ENCODE measurements at places on chromosomes 16 and 17. TPM values are rescaled to one million over a fixed set of nuclear protein-coding genes. Genes with fewer than 3 reads are reported as not detected.

DNA sequence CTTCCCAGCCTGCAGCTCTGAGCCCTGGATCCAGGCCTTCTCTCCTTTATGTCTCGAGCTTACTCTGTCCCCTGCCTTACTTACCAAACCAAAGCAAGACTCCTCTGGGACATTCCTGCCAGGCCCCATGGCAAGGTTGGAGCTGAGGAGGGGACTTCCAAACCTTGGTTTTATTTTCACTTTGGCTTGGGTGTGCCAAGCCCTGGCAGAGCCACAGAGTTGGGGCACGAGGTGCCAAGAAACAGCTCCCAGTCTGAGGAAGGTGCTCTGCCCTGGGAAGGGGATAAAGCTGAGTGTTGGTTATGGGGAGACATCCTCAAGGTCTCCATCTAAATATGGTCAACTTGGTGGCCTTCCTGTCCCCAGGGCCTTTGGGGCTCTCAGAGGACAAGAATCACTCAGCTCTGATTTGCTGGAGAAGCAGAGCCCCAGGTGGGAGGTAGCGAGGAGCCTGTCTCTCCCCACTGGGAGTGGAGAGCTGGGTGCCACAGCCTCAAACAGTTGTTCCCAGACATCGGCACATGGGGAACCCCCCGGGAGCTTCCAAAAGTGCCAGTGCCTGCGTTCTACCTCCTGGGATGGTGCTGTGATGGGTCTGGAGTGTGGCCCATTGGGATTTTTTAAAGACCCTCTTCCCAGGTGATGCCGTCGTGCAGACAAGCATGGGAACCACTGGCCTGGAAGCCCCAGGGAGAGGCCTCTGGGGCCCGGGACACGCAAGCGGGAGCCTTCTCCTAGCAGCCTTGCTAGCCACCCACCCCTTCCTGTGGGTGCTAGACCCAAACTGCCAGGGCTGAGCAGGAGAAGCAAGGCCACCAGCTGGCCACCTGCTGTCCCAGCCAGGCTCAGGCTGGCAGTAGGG lies 10.3 kb downstream of the NLRC5 start:
- DNase-seq = peak; percentile 70

DNA sequence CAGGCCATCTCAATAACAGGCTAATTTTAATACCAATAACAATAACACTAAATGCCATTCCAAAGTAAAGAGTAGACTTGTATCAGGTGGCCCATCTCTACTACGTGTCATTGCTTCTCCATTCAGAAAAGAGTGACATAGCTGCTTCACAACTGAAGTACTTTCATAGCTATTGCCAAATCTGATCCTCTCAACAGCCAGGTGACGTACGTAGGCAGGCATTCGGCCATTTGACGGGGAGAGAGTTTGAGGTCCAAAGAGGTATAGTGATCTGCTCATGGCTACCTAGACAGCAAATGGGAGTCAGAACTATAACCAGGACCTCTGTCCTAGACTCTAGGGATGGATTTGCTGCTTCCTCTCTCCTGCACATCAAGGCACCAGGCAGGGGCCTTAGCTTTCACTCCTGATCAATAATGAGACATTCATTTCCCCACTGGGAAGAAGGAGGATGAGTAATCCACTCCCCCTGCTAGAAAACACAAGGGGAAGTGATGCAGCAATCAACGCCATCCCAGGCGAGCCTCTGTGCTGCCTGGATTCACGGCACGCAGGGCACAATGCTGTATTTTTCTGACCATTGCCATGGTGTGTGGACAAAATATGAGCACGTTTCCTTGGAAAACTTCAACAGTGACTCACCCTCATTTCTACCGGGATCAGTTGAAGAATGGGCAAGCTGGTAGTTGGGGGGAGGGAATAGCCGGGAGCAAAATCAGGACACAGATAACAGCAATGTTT lies 80.9 kb downstream of the SPACA3 start:
- DNase-seq = no peak

- no peak for DNase-seq
Measured at GRCh38 chr17:15513058-15513791, 45.8 kb upstream of the CDRT4 start.

- peak; percentile 24 for DNase-seq
Measured at GRCh38 chr16:71384073-71384724, 25.7 kb downstream of the CALB2 start.

GRCh38 chr16:46973996-46974324 lies 486 bp upstream of the DNAJA2 start:
- DNase-seq = no peak

GRCh38 chr16:4415538-4416199 lies 727 bp downstream of the CORO7 start:
- DNase-seq = peak; percentile 88

DNA sequence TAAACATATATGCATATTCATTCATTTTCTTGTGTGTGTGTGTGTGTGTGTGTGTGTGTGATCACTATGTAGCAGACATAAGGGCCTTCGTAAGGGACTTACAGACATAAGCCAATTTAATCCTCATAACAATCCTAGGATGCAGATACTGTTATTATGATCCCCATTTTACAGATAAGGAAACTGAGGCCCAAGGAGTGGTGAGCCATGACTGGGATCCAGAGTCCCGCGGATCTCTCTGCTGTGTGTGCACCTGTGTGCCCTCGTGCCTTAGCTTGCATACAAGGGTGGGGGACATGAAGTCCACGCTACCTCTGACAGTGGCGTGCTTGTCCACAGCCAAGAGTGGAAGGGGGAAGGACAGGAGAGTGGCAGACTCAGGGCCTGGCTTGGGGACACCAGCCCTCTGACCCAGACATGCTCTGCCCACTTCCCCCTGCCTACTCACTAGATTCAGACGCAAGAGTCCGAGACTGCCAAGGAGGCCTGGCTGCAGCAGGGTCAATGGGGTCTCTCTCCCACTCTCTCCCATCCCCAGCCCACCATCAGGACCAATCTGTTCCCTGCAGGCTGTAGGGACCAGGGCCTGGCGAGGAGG lies 9.8 kb upstream of the SMTNL2 start:
- DNase-seq = peak; percentile 36

- DNase-seq = no peak
Measured at GRCh38 chr17:75512926-75513640, 2.3 kb downstream of the CASKIN2 start.

DNA sequence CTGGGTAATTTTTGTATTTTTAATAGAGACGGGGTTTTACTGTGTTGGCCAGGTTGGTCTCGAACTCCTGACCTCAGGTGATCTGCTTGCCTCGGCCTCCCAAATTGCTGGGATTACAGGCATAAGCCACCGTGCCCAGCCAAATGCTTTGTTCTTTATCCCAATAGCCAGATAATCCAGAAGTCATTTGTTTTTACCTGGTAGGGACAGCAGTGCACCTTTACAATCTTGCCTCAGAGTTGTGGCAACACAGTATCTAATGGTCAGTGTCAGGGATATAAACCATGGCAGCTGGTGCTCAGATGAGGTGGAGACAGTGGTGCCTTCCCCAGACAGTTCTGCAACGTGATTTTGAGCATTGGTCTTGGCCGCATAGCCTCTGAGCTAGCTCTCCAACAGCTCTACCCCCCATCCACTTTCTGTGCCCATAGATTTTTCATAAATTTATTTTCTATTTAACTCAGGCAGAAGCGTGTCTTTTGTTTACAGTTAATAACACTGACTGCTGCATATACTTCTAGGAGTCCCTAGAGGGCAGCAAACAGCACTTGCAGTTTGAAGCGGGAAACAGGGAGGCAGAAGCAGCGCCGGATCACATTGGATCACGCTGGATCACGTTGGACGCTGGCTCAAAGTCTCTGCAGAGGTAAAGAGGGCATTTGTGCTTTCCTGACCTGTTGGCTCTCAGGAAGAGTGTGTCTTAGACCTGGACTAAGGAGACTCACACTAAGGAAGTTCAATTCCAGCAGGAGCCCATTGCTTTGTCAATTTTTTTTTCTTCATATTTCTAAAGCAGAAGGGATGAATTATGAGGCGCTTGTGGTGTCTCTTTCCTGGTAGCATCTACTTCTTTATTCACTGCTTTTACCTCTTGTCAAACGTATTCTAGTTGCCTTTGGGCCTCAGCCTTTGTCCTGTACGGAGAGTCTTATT lies 5.1 kb upstream of the GGT6 start:
- DNase-seq = peak; percentile 85

DNA sequence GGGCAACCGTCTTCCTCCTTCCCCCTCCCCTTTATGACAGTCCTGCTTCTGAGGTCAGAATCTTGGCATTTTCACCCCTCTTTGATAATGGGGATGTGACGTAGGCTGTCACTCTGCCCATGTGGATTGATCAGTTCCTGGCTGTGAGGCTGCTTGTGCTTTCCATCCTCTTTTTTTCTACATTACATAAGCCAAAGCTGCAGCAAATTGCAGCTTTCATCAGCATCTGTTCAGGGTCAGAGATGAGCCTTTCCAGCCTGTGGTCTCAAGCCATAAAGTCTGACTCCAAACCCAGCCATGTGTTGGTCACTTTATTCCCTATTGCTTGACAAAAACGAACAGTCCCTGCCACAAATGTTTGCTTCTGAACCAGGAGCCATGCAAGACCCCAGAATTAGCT lies 535.1 kb downstream of the CDH11 start:
- no peak for DNase-seq

- DNase-seq = peak; percentile 89
Measured at GRCh38 chr16:57115514-57116182, 23.3 kb downstream of the CPNE2 start.

- DNase-seq = no peak
Measured at GRCh38 chr17:77450742-77451244, 310.0 kb downstream of the SEC14L1 start.

DNA sequence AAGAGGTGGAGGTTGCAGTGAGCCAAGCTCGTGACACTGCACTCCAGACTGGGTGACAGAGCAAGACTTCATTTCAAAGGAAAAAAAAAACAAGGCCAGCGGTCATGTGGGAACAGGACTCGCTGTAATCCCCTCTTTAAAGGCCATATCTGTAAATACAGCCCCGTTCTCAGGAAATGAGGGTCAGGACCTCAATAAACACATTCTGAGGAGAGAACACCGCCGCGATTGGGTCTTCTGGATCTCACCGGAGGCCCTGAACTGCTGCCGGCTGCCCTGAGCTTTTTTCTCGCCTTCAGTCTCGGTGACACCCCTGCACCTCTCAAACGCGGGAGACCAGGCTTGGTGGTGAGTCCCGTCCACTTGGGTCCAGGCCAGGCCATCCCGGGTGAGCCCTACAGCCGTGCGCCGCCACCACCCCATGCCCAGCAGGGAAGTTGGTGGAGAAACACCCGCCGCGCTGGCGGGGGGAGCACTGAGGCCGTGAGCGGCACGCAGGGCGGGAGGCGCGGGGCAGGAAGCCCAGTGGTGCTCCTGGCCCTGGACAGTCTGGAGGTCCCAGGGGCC lies 28.4 kb downstream of the SLC25A10 start:
- no peak for DNase-seq

DNA sequence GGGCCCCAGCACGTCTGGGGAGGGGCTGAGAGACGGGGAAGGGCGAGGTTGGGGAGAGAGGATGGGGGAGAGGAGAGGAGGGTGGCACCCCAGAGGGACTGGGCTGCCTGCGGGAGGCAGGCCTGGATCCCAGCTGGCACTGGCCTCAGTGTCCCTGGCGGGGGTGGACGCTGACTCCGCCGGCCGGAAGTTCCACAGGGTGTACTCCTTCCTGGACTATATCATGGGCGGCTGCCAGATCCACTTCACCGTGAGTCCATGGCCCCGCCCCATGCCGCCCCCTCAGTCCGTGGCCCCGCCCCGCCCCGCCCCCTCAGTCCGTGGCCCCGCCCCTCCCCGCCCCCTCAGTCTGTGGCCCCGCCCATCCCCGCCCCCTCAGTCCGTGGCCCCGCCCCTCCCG lies 11.3 kb downstream of the CPNE7 start:
- no peak for DNase-seq

DNA sequence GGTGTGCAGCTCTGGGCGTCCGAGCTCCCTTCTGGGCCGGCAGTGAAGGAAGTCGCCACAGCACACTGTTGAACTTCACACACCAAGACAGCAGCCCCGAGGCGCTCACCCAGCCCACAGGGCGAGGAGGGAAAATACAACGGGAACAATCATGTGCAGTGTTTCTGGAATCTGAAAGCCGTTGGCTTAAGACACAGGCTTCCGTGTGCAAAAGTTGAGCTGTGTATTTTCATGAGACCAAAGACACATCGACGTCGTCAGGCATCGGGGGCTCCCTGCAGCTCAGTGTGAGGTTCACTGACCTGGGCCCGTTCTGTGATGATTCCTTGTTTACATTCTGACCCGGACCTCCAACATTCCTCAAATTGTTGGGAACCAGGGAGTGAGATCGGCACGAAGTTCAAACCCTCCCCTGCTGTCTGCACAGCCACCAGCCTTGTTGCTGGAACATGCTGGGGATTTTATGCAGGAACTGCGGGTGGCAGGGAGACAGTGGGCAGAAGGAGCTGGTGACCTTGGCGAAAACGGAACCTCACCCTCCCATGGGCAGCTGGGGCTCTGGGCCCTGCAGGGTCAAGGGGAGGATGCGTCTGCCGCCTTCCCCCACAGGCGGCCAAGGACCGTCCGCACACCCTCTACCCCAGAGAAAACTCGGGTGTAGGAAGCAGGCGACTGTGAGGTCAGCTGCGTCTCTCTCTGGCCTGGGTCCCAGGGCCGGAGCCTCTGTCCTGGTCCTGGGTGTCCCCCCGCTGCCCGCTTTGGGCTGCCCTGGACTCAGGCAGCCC lies 72.2 kb downstream of the METRNL start:
- peak; percentile 74 for DNase-seq

- DNase-seq = no peak
Measured at GRCh38 chr17:63116967-63117830, 151.2 kb downstream of the TANC2 start.

- peak; percentile 64 for DNase-seq
Measured at GRCh38 chr16:89121691-89122321, 28.2 kb downstream of the ACSF3 start.

- DNase-seq = no peak
Measured at GRCh38 chr17:78779850-78780249, 2.2 kb downstream of the CYTH1 start.

DNA sequence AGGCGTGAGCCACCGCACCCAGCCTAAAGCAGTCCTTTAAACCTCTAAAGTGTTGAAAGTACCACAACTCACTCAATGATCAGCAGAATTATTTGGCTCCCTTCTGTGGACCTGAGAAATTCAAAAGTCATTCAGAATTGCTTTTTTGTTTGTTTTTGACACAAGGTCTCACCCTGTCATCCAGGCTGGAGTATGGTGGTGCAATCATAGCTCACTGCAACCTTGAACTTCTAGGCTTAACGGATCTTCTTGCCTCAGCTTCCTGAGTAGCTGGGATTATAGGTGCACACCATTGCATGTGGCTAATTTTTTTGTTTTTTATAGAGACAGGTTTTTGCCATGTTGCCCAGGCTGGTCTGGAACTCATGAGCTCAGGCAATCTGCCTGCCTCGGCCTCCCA lies 44.3 kb downstream of the TRAF4 start:
- DNase-seq = no peak

DNA sequence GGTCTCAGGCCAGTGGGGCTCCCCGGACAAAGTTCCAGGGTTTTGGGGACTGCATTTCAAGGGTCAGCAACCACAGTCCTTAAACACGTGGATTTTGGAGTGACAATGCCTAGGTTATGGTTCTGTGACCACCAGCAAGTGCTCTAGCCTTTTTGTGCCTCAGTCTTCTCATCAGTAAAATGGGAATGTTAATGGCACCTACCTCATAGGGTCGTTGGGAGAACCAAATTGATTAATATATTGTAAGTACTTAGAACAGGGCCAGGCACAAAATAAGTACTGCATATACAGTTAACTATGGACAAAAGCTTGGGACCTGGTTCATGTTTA lies 13.8 kb downstream of the IL4R start:
- DNase-seq = peak; percentile 0

RILP gene
- 10.3 TPM for total RNA-seq

PPM1E gene
- total RNA-seq = 0.19 TPM

PRAC2 gene
- not detected for total RNA-seq

SLC5A2 gene
- total RNA-seq = not detected

SLC12A3 gene
- not detected for total RNA-seq

ATP2C2 gene
- total RNA-seq = 0.19 TPM

EIF1 gene
- 760 TPM for total RNA-seq

SEPTIN12 gene
- not detected for total RNA-seq

RAB26 gene
- 0.28 TPM for total RNA-seq

NPB gene
- total RNA-seq = 0.29 TPM
